AML-193 (cell line): ENCODE measurements at places on chromosomes 12 and 14.
A peak's percentile ranks its signal among the peaks of the same experiment; 100 is the strongest.

DNA sequence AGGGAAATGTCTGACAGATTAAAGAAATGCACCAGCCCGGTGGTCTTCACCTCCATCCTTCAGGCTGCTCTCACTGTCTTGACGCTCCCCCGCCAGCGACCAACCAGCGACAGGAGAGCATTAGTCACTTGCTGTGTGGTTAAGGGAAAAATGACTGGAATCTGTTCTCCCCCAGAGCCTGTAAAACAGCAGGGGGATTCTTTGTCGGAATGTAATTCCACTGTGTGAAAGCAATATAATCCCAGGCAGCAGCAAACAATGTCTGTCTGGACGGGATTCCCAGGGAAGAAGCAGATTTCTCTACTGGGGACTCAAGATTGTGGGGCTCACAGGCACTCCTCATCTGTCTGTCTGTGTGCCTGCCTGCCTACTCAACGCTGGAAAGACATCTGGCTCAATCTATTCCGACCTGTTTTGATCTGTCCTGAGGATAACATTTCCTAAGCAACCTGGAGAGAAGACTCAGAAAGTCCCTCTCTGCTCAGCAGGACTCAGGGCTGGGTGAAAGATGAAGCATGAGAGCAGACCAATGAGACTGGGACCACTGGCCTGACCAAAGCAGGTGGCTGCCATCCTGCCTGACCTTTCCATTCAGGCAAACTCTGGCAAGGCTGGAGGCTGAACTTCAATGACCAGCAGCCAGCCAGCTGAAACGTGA is 54.6 kb downstream of the NUAK1 start:
- DNase-seq, result no peak

DNA sequence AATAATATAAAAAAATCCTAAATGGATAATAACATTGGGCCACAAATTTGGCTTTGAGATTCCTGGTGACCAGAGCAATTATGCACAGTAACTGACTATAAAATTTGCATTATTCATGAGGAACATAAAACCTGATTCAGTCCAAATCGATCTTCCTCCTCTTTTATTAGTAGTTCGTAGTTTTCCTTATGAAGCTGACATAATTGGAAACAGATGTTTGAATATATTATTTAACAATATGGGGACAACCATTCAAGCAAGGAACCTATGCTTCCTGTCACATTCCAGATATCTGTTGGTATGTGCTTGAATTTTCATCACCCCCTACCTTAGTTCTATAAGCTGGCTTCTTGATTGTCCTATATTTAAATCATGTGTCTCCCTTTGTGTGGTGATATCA is 34.9 kb downstream of the CCDC175 start:
- DNase-seq, result no peak

DNA sequence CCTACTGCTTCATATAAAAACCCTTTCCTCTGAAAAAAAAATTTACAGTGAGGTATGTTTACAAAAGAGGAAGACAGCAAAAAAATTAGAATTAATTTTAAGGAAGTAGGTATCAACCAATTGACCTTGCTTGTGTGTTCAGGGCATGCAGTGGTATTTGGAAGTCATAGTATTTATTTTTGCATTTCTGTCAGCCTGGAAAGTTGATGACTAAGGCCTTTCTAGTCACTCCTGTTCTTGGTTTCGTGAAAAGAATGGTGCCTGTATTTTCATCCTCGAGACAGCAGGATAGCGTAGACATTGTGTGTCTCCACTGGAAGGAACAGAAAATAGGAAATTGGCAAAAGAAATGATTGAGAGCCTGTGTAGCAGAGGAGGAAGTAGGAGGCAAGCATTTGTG is 24.5 kb downstream of the SLC16A7 start:
- DNase-seq, result peak; percentile 78

- DNase-seq, result no peak
Observed at GRCh38 chr12:99054601-99055128, 409.6 kb downstream of the APAF1 start.

GRCh38 chr12:13171921-13172859 is 24.3 kb upstream of the EMP1 start:
- DNase-seq, result no peak

DNA sequence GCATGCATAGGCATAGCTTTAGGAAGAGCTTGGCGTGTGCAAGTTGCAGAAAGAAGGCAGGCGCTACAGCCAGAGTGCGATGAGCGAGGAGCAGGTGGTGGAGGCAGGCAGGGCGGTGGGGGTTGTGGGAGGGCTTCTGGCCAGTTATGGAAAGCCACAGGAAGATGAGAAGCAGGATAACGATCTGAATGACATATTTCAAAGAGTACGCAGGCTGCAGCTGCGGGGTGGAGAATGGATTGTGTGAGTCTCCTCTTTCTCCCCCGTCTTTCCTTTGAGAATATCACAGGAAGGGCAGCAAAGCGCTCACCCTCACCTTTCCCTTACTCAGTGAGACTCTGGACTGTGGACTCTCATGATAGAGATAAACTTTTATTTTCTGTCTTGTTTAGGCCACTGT is 48.7 kb upstream of the PLXNC1 start:
- no peak for DNase-seq

DNA sequence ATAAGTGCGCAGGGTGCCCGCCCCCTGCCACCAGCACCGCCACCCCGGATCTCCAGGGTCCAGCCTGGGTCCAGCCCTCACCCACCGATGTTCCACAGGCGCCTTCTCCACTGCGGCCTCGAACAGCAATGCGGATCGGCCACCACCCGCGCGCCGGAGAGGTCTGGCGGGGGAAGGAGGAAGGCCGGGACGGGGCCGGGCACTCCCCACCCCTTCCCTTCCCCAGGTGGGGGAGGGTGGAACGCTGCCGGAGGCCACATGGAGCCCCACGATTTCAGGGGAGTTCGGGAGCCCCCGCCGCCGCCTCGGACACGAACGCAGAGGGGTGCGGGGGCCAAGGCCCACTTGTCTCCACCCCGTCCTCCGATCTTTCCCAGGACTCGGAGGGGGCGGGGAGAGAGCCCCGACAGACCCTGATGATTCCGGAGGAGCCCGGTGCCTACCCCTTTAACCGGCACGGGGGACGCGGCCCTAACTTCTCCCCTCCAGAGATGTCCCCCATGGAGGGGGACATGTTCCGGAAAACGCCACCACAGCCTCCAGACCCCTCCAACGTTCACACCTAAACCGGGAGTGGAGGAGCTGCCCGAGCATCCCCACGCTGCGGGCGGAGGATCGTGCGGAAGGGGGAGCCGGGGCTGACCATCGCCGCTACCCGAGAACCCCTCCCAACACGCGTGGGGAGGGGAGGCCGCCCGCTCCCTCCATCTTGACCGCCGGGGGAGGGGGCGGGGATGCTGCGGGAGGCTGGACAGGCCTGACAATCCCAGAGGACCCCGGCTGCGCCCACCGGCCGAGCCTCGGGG is 1.1 kb downstream of the ATXN2 start:
- no peak for DNase-seq

- no peak for DNase-seq
Observed at GRCh38 chr12:61044766-61045165, 1215.4 kb upstream of the USP15 start.

DNA sequence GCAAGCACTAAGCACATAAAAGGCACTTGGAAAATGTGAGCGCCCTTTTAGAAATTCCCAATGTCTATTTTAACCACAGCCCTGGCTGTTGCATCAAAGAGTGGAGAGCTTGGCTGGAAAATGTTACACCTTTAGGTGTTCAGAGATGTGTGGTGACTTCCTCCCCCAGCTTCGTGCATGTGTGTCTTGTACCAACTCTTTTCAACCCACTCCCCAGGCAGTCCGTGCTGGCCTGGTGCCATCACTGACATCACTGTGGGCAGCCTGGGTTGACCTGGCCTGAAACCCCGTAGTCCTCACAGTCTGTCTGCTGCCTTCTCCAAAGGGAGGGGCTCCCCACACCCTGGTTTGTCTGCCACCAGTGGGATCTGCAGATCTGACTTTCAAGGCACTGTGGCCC is 101.8 kb downstream of the SCARB1 start:
- DNase-seq, result no peak

- no peak for DNase-seq
Observed at GRCh38 chr12:165862-166368, 48.0 kb downstream of the SLC6A12 start.

DNA sequence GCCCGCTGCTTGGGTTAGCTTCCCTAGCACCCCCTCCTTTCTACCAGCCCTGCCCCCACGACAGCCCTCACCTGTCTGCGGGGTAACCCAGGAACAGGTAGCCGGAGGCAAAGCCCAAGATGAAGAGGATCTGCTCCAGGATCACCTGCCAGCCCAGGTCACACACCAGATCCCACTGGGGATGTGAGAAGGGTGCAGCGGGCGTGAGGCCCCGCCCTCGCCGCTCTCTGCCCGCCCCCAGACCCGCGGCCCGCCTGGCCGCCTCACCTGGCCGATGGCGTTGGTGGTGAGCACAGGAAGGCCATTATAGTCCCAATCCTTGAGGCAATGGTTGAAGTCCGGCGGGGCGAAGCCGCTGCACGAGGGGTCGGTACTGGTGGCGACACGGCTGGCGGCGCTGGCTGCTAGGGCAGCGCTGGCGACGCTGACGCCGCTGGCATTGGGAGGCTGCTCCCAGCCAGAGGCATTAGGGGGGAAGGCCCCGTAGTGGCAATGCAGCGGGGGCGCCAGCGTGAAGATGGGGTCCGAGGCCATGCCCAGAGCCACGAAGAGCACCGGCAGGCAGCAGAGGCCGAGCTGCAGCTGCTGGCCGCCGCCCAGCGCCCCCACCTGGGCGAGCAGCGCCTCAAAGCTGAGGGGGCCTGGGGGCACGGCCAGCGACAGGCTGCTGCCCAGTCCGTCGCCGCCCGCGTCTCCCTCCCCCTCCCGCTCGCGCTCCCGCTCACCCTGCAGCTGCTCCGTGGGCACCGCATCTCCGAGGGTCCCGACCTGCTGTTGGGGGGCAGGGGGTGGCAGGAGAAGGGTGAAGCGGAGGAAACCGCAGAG is 794 bp downstream of the SLC22A17 start:
- DNase-seq, result no peak

DNA sequence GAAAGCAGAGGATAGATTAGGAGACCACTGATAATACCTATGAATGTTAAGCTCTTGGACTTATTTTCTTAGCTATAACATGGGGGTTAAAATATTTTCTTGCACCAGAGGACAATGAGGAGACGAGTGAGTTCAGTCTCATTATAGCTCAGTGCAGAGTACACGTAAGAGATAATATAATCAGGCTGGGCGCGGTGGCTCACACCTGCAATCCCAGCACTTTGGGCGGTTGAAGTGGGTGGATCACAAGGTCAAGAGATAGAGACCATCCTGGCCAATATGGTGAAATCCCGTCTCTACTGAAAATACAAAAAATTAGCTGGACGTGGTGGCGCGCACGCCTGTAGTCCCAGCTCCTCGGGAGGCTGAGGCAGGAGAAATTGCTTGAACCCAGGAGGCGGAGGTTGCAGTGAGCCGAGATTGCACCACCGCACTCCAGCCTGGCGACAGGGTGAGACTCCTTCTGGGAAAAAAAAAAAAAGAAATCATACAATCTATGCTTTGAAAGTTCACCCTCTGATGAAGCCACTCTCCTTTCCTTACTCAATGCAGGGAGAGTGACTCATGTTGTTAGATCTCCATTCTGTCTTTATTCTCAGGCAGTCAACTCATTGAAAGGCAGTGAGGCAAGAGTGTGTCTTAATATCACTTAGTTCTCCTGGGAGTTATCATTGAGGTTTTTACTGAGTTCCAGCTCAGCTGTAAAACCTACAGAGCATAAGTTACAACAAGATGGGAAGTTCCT is 134.2 kb downstream of the SYNE2 start:
- no peak for DNase-seq

- DNase-seq, result peak; percentile 81
Observed at GRCh38 chr14:93317875-93318807, 14.7 kb downstream of the BTBD7 start.
